Heart left ventricle (tissue), 16 donors: ENCODE measurements at places on chromosomes 2 and 18. TPM values are rescaled to one million over a fixed set of nuclear protein-coding genes. Genes with fewer than 3 reads are reported as not detected.

DNA sequence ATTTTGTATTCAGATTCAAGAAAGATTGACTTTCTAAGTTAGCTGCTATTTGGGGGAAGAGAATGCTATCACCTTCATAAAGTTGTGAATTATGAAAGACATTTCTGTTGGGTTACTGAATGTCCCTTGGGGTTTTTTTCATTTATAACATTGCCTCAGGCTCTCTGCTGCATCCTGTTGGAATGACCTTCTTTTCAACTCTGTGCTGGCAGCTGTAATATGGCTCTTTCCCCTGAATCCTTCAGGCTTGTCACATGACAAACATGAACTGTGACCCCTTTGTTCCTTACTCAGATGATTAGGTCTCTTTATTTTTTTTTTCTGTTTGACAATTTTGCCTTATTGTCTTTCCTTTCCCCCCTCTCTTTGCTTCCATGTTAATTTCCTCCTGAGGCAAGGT, 159.8 kb downstream of the TAF4B start:
- DNase-seq, result no peak

DNA sequence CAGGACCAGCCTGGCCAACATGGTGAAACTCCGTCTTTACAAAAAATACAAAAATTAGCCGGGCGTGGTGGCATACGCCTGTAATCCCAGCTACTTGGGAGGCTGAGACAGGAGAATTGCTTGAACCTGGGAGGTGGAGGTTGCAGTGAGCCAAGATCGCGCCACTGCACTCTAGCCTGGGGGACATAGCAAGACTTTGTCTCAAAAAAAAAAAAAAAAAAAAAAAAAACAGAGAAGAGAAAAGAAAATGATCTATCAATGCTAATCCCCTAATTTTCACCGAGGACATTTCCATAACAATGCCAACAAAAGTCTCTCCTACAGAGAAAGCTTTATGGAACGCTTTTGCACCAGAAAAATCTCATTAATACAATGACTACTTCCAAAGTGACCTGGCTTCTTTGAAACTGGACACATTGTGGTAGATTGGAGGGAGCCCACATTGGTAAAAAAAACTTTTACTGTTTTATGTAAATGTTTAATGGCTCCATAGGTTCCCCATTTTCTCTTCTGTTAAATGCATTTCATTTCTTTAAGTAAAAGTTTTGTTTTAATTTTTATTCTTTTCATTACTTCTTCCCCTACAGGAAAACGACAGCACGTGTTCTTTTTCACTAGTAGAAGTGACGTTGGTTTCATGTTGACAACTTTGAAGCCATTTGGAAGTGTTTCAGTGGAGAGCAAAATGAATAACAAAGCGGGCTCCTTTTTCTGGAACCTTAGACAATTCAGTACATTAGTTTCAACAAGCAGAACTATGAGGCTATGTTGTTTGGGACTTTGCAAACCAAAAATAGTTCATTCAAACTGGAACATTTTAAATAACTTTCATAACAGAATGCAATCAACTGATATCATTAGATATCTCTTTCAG, 888 bp downstream of the FASTKD2 start:
- no peak for DNase-seq

GRCh38 chr18:7174344-7175095, 56.4 kb upstream of the LRRC30 start:
- DNase-seq, result no peak

Gene ALPG
- total RNA-seq, result not detected

DNA sequence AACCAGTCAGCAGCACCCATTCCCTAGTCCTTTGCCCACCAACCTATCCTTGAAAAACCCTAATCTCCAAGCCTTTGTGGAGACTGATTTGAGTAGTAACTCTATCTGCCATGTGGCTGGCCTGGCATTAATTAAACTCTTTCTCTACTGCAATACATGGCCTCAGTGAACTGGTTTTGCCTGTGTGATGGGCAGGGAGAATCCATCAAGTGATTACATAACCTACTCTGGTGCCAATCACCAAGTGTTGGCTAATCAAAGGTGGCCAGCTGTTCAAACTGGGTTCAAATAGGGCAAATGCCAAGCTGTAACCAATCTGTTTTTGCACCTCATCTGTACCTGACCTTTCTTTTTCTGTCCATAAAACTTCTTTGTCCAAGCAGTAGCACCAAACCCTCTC, 139.8 kb upstream of the XPO1 start:
- DNase-seq, result no peak

Gene UGT1A4
- total RNA-seq, result not detected

DNA sequence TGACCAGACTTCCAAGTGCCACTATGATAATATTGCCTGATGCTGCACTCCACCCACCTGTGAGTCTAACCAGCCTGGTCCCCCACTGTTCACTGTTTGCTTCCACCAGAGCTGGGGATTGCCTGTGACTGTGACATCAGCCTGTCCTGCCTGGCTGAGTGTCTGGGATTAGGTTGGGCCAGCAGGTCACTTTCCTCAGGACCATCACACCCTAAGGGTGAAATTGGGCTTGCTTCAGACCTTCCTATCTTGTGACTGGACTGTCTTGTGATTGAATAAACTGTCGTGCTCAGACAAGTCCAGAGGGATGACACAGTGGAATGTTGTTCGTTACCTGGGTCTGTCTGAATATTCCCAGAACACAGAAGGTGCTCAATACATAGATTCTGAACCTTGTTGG, 87.4 kb upstream of the HK2 start:
- no peak for DNase-seq

DNA sequence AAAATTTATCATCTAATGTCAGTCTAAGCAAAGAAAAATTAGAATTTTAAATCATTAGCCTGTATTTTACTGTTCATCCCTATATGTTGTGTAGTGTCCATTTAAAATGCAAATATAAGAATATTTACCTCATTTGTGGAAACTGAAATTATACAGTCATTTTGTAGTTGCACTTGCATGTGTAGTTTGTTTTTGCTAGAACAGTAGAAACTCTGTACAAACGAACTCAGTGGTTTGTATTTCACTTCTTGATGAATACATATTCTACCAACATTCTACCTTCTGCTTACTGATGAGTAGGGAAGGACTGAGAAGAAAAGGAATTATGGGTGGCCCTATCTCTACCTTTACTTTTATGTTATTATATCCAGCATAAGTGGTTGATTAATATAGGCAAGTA, 29.7 kb downstream of the BMPR2 start:
- no peak for DNase-seq

- no peak for DNase-seq
These were observed 2.4 kb downstream of the GRP start for GRCh38 chr18:59222341-59222740.

Gene FAM110C
- total RNA-seq, result 6.1 TPM

- no peak for DNase-seq
These were observed 365.9 kb upstream of the MEX3C start for GRCh38 chr18:51563396-51563795.

- no peak for DNase-seq
These were observed 545.3 kb downstream of the TSN start for GRCh38 chr2:122300758-122301157.

Gene ATOH8
- 19.0 TPM for total RNA-seq
